Mesangial cell (primary cell): ENCODE measurements at places on chromosomes 16 and 17. TPM values are rescaled to one million over a fixed set of nuclear protein-coding genes. Genes with fewer than 3 reads are reported as not detected.

The SEPTIN1 gene
- total RNA-seq = 0.63 TPM in 1 of 2 replicates, not detected in the other

The DDX5 gene
- total RNA-seq = 230 and 316 TPM in 2 replicates

The HAS3 gene
- total RNA-seq = 1.0 and 3.6 TPM in 2 replicates

The BAIAP3 gene
- 1.5 and 1.6 TPM in 2 replicates for total RNA-seq

The PTX4 gene
- 0.13 TPM in 1 of 2 replicates, not detected in the other for total RNA-seq

The NFATC3 gene
- total RNA-seq = 15.2 and 16.5 TPM in 2 replicates

The UMOD gene
- total RNA-seq = not detected in 2 replicates

The LAT gene
- total RNA-seq = 3.7 and 6.2 TPM in 2 replicates

The GAST gene
- total RNA-seq = not detected in 2 replicates

The ACSM2A gene
- total RNA-seq = 0.13 TPM in 1 of 2 replicates, not detected in the other

The HSD11B2 gene
- total RNA-seq = 0.38 and 0.98 TPM in 2 replicates

The INO80E gene
- total RNA-seq = 39.2 and 97.6 TPM in 2 replicates

The BCO1 gene
- total RNA-seq = 0.16 and 1.1 TPM in 2 replicates

The C17orf107 gene
- total RNA-seq = 1.8 and 8.4 TPM in 2 replicates

The SDK2 gene
- 0.33 and 0.51 TPM in 2 replicates for total RNA-seq

The P3H4 gene
- 64.4 and 101 TPM in 2 replicates for total RNA-seq

The PSMB10 gene
- 57.0 and 80.2 TPM in 2 replicates for total RNA-seq

The GRAP gene
- total RNA-seq = 0.25 and 1.1 TPM in 2 replicates
